ENCODE measurements at places on chromosomes 13 and 19. TPM values are rescaled to one million over a fixed set of nuclear protein-coding genes. Genes with fewer than 3 reads are reported as not detected.

DNA sequence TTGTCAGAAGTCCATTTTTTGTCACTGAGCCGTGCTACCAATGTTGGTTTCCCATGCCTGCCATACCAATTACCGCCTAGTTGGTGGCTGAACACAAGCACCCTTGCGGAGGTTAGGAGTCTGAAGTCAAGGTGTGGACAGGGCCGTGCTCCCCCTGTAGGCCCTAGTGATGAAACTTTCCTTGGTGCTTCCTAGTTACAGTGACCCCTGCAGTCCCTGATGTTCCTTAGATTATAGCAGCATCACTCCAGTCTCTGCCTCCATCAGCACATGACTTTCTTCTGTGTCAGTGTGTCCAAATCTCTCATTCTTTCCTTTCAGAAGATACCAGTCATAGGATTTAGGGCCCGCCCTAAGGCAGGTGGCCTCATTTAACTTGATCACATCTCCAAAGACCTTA, 99.0 kb downstream of the MYO16 start:
- H3K27me3 ChIP-seq, result no peaks in the 10 kb centered on the region
- no peaks in the 10 kb centered on the region for H3K4me1 ChIP-seq
- H3K27ac ChIP-seq, result no peak overlapping the region
- H3K4me3 ChIP-seq, result no peak overlapping the region

DNA sequence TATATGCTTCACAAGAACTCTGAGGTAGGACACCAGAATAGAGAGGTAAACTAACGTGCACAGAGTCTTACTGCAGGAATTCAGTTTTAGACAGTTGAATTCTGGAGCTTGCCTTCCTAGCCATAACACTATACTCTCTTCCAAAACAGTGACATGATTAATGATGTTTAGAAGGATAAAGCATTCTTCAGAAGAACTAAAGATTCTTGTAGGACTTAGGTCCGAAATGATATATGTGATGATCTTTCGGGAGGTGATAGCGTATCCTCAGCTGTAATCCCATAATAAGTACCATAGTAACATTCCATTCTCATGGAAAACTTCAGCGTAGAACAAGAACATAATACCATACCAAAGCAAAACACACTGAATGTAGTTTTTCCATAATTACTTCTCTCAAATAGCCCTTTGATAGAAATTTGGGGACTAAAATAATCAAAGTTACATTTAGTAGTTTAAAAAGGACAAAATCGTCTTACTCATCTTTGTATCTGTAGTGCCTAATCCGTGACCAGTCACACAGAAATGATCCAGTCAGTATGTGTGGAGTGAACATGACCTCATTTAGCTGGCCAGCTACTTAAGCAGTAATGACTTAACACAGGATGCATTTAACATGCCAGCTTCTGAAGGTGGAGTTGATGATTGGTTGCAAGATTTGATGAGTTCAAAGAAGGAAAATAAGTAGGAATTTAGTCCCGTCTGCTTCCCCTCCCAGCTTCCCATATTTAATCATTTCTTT, 38.4 kb downstream of the PIBF1 start:
- no peak overlapping the region for H3K4me3 ChIP-seq
- H3K36me3 ChIP-seq, result no peaks in the 10 kb centered on the region
- DNase-seq, result no peak
- no peak overlapping the region for H3K27ac ChIP-seq

The SPRED3 gene
- polyA plus RNA-seq, result 0.12 TPM

The PDX1 gene
- polyA plus RNA-seq, result 0.13 TPM

All from stomach (tissue), 19 donors.